NCI-H1436 treated with DMSO at 0.1 percent for 48 hours (cell line): ENCODE measurements at places on chromosomes 6 and 20.

GRCh38 chr20:17431621-17432364, 99.4 kb downstream of the BFSP1 start:
- peak; percentile 19 for DNase-seq

DNA sequence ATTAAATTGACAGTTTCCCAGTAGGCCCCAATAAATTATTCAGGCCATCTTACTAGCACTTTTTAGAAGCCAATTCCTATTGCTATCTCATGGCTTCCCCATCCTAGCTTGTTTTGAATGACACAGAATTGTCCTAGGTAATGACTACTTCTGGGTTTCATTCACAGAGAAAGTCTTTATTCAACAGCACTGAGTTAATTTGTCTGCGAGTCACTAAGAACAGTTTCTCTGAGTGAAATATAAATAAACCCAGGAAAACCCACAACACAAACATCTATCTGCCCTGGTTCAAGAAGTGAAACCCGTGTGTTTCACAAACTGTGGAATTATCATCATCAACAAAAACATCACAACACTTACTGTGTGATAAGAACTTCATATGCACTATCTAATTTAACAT, 1366.8 kb downstream of the EPHA7 start:
- no peak for DNase-seq

- no peak for DNase-seq
Measured at GRCh38 chr6:137723273-137724017, 143.6 kb upstream of the TNFAIP3 start.

DNA sequence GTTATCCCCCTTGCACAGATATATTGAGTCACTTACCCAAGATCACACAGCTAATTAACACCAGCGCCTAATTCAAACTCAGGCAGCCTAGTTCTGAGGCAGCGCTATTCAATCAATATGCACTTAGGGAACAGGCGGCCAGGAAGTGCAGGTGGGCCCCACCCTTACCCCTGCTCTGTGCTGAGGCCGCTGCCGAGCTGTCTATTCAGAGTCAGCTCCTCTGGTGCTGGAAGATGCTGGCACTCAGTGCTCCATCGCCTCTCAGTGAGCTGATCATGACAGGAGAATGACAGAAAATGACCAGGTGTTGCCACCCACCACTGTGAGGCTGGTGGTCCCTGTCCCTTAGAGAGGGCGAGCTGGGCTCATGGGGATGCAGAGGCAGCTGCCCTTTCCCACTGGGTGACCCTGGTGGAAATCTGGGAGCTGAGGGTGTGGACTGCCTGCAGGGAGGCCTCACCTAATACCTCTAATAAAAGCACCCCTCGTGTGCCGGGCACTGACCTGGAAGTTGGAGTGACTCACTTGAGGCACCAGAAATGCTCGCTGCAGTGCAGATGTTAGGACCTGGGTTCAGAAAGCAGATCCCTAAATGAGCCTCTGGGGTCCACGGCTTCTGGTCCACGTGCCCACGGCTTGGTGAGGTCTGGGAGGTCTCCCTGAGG, 42.5 kb upstream of the CD93 start:
- no peak for DNase-seq

DNA sequence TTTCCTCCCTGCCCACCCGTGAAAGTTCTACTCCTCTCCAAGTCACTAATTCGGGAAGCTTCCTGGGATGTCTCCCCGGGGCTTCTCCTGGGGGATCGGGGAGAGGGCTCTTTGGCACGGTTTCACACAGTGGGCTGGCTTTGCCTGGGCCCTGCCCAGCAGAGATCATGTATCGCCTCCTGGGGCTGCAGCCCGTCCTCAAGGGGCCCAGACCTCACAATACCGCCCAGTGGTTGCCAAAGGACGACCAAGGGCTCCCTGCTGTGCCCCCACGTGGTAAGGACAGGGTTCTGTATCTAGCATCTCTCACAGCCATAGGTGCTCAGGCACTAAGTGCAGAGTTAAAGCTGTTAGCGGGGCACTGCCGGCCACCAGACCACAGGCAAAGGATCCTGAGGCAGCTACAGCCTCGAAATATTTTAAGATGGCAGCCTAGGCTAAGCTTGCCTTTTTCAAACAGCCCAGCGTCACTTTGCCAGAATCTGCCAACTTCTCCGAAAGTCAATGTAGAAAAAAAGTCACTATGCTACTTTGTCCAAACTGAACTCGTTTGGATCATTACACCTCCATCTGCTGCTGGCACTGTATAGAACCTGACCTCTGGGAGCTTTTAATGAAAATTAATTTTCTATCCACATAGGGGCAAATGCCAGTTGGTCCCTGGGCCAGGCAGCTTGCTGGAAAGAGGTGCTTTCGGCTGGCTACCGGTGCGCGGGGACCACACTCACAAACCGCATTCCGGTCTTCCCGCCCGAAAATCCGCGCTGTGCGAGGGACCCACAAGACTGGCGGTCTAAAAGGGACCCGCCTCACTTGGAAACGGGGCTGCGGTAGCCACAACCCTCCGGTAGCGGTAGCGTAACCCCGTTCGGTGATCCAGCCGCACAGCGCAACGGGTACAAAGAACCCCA, 1.3 kb upstream of the NNAT start:
- DNase-seq, result peak; percentile 33

DNA sequence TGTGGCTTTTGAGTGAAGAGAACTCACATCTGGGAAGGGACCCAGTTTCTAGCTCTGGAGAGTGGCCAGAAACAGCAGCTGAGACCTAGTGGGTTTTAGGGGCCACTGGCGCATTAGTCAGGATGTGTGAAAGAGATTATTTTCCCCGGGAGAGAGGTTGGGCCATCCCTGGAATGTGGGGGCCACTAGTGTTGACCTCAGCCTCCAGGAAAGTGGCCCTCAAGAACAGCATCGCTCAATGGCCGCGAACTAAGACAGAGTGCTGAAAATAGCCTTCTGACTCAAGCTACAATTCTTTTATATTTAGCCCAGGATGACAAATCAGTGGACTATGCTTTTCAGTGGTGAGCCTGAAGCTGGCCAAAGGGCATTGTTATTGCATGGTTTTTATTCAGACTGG, 210.4 kb upstream of the RNF24 start:
- no peak for DNase-seq

- no peak for DNase-seq
Measured at GRCh38 chr6:169668203-169668847, 33.5 kb downstream of the WDR27 start.

DNA sequence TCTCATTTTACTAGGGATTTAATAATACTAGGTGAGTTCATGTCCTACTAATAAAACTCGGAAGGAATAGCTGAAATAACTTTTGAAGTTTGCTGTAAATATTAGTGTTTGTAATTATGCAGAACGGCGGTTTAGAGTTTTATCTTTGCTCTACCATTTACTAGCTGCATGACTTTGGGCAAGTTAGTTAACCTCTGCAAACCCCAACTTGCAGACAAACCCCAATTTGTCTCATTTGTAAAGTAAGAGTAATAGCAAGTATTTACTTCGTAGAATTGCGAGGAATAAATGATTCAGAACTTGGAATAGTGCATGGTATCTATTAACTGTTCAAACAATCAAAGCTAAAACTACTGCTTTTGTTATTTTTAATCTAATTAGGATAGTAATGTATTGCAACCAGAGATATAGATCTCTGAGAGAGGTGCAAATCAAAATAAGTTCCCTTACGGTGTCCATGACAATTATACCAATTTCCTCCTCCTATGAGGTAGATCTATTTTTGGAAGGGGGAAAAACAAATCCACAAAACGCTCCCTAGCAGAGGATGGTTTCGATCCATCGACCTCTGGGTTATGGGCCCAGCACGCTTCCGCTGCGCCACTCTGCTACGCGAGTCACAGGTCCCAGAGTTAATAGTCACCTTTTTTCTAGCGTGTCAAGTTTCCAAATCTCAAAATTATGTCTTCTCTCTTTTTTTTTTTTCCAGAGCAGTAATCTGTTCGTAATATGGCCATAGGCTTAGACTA, 35.1 kb upstream of the BTN3A2 start:
- DNase-seq, result no peak

GRCh38 chr6:41741625-41742490, 5.3 kb downstream of the PGC start:
- DNase-seq, result no peak

DNA sequence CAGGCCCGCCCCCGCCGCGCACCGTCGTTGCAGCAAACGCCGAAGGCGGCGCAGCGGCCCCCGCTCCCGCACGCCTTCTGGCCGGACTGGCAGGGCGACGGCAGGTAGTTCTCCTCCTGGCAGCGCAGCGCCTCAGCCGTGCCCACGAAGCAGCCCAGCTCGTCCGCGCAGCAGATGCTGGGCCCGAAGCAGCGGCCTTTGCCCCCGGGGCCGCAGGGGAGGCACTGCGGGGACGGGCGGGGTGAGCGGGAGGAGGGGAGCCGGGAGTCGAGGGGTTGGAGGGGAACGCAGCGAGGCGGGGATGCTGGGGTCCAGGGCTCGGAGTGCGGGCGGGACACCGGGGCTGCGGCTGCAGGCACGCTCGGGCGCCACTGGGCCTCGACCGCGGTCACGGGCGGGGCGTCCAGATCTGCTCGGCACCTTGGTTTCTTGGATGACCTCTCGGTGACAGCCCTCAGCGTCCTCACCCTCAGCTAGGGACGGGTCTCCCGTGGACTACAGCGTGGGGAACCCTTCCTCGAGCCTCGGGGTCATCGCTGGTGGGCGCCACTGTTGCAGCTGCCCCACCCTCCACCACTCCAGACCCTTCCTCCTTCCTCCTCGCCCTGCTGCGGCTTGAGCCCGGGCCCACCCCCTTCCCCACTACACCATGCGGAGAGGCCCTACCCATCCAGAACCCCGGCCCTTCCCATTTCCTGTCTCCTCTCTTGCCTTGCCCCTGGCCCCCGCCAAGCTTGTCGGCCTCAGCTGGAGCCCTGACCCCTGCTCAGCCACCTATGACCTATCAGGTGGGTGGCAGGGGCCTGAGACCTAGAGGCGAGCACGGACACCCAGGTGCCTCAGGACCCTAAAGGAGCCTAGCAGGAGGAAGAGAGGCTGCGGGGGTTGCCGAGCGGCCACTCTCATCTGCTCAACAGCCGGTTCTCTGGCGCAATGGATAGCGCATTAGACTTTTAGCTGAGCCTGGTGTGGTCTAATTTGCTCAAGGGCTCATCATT, 1.3 kb downstream of the AVP start:
- DNase-seq, result no peak

DNA sequence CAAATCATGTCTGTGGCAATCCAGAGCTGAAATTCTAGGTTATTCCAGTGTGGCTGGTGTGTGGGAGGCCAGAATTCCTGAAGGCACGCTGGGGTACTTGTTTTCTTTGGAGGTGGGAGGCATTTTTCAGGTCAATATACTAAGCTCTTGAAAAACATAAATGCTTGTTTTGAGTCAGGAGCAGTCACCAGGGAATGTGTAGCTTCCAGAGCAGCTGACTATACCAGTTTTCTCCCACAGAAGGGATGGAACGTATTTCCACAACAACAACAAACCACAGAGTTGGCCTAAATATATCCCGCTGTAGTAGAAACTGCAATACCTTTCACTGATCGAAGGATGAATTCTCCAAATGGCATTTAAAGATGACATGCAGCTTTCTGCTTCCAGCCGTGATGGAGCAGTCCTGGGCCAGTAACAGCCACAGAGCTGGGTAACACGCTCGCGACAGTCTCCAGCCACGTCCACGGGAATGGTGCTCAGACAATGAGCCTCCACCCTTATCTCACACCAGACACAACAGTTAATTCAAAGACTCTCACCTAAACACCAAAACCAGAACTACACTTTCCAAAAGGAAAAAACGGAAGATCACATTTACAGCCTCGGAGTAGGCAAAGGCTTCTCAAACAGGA, 23.2 kb downstream of the CHRNA4 start:
- no peak for DNase-seq

DNA sequence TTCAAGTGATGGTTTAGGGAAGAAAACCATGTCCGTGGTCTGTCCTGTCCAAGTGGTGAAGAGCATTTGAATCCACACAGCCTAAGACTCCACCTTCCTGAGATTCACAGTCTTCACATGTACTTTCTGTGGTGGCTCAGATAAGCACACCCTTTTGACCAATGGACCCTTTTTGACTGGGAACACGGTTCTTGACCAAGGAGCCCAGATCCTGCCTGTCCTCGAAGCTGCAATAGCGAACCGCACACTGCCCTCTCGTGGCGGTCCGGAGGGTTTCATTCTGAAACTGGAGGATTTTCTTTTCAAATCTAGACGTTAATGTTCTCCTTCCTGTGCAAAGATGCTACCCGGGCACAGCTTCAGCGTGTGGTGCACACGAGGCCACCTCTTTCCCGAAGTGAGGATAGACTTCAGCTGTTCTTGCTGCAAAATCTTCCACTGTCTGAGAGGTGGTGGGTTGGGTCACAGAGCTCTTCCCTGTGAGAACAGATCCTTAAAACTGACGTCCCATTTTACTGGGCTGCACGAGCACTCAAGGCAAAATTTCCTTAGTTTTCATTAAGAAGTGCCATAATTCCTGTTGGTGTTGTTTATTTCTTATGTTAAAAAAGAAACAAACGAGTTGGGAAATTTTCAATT, 90.5 kb downstream of the SYNJ2 start:
- DNase-seq, result no peak

GRCh38 chr6:37139230-37139962, 30.6 kb upstream of the PIM1 start:
- no peak for DNase-seq

GRCh38 chr20:8518878-8519277, 386.8 kb downstream of the PLCB1 start:
- DNase-seq, result no peak

GRCh38 chr6:69584913-69585729, 211.7 kb downstream of the LMBRD1 start:
- no peak for DNase-seq

- DNase-seq, result no peak
Measured at GRCh38 chr20:4978050-4978918, 23.0 kb downstream of the SLC23A2 start.

GRCh38 chr6:27592481-27593199, 119.7 kb upstream of the ZNF184 start:
- no peak for DNase-seq

GRCh38 chr20:44456611-44457010, 19.1 kb upstream of the TTPAL start:
- DNase-seq, result no peak

GRCh38 chr6:169723200-169723909, 945 bp downstream of the PHF10 start:
- no peak for DNase-seq

DNA sequence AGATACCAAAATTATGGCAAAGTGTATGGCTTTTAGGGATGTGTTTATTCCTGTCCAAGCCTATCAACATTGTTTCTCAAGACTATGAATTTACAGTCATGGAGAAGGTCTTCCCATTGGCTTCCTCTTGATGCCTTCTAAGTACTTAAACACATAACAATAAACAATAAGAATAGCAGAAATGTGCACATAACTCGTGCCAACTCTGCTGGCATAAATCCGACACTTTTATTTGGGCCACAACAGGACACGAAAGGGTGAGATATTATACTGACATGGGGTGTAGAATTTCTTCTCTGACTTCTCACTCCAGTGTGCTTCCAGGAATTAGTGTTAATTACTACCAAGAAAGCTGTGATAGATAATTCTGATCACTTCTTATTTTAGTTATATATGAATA, 695.9 kb upstream of the SLC35B3 start:
- no peak for DNase-seq

- no peak for DNase-seq
Measured at GRCh38 chr20:62598761-62599194, 43.5 kb upstream of the SLCO4A1 start.
